ENCODE measurements at places on chromosomes 1 and 21. TPM values are rescaled to one million over a fixed set of nuclear protein-coding genes. Genes with fewer than 3 reads are reported as not detected.
A peak's percentile ranks its signal among the peaks of the same experiment; 100 is the strongest.

GRCh38 chr1:228459091-228459993 lies 27.8 kb upstream of the RNF187 start:
- peak; percentile 81 for DNase-seq

- no peak for DNase-seq
Observed at GRCh38 chr1:162632217-162632666, at the start of gene DDR2. DDR2 (plus strand) TSS chr1:162632464; CDS start chr1:162719064, 86,600 bp downstream.

DNA sequence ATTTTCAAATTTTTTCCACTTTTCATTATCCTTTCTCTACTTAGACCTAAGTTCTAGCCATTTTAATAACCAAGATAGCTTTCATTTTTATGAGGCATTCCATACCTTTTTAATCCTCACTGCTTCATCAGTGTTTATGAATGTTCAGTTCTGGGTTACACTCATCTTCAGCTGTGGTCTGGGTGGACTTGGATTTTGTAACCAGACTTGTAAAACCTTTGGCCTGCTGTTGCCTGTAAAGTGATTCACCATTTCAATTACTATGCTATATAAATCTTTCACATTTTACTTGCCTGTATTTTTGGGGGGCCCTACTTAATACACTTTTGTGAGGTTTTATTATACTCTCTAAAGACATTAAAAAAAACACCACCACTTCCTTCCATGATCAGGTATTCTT lies 46.2 kb downstream of the USP25 start:
- no peak for DNase-seq

DNA sequence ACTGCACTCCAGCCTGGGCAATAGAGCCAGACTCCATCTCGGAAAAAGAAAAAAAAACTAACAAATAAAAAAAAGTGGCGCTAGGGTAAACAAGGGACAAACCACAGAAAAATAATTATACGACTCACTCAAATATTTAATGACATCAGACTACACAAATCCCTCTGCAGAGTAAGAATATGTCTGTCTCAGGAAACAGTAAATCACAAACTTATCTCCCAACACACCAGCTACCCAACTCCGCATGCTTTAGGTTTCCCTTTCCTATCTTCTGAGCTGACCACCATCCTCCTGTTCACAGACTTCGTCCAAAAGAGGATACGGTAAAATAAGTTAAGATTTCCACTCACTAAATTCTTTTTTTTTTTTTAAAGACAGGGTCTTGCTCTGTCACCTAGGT lies 16.2 kb downstream of the WDR47 start:
- DNase-seq = no peak

The DDR2 gene
- 33.0 TPM for total RNA-seq

- DNase-seq = no peak
Observed at GRCh38 chr1:156652131-156652991, 10.4 kb downstream of the BCAN start.

GRCh38 chr1:77465922-77466321 lies 184.1 kb downstream of the AK5 start:
- DNase-seq = no peak

The MPZ gene
- total RNA-seq = 4.8 TPM

DNA sequence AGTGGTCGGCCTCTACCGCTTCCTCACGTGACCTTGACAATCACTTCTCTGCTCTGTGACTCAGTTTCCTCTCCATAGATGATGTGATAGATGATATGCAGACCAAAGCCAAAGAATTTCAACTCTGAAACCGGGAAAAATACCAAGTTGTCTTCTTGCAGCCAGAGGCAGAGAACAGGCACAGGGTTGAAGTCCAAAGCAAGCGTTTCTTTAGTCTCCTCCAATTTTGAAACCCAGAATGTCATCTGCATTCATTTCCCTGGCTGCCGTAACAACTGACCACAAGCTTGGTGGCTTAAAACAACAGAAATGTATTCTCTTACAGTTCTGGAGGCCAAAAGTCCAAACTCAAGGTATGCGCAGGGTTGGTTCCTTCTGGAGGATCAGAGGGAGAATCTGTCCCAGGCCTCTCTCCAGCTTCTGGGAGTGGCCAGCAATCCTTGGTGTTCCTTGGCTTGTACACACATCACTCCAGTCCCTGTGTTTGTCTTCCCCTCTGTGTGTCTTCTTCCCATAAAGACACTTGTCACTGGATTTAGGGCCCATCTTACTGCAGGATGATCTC lies 30.3 kb upstream of the H6PD start:
- DNase-seq = no peak

DNA sequence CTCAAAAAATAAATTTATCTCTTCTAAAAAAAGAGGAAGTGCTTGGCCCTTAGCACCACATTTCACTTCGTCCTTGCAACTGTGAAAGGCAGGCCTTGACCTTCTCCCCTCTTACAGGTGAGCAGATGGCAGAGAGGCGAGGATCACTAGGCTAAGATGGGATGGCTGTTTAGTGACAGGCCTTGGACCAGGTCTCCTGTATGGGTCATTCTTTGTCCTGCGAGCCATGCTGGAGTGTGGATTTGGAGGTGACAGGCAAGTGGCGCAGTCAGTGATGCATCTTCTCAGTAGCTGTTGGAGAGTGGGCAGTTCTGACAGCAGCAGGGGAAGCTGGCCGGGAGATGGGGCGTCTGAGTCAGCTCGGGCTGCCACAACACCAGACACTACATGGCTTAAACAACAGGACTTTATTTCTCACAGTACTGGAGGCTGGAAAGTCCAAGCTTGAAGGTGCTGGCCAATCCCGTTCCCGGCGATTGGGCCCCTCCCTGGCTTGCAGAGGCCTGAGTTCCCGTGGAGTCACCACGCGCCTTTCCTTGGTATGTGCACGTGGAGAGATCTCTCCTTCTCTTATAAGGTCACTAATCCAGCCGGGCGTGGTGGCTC lies 16.5 kb downstream of the SLC27A3 start:
- DNase-seq = no peak
